ENCODE measurements at places on chromosomes 5 and 9. TPM values are rescaled to one million over a fixed set of nuclear protein-coding genes. Genes with fewer than 3 reads are reported as not detected.

Gene PRUNE2
- 19.7 TPM for total RNA-seq

Gene FKBP15
- total RNA-seq = 26.9 TPM

Gene TIFAB
- total RNA-seq = 0.06 TPM

Gene ANKDD1B
- 3.4 TPM for total RNA-seq

Gene GABRB2
- 44.6 TPM for total RNA-seq

Gene RANBP3L
- 45.7 TPM for total RNA-seq

Gene FYB1
- 18.6 TPM for total RNA-seq

Gene LCN15
- not detected for total RNA-seq

Gene SERF1A
- 3.7 TPM for total RNA-seq

Gene IL13
- not detected for total RNA-seq

Gene RANBP17
- 43.3 TPM for total RNA-seq

Gene TRIP13
- total RNA-seq = 7.3 TPM

Gene FOXB2
- not detected for total RNA-seq

Gene SLC36A3
- not detected for total RNA-seq

Gene CTSV
- total RNA-seq = 3.5 TPM

Gene OTP
- 0.83 TPM for total RNA-seq

Gene CSF2
- not detected for total RNA-seq

Gene SAXO1
- 0.10 TPM for total RNA-seq

Gene LRRC14B
- 0.50 TPM for total RNA-seq

Gene HEMGN
- total RNA-seq = 13.4 TPM

Gene SLC46A2
- 0.30 TPM for total RNA-seq

Gene AGXT2
- 0.11 TPM for total RNA-seq

Gene CHSY3
- total RNA-seq = 13.7 TPM

Gene SLCO6A1
- not detected for total RNA-seq

Gene FIBCD1
- total RNA-seq = 1.2 TPM

Gene DBN1
- 49.6 TPM for total RNA-seq

Gene IFNE
- total RNA-seq = not detected

Gene LCN9
- total RNA-seq = not detected

Gene BSPRY
- total RNA-seq = 0.79 TPM

Gene GCNT4
- total RNA-seq = 2.9 TPM

Data from spinal cord (tissue), 10 donors.